ENCODE measurements at places on chromosomes 2 and 18.
A peak's percentile ranks its signal among the peaks of the same experiment; 100 is the strongest.

DNA sequence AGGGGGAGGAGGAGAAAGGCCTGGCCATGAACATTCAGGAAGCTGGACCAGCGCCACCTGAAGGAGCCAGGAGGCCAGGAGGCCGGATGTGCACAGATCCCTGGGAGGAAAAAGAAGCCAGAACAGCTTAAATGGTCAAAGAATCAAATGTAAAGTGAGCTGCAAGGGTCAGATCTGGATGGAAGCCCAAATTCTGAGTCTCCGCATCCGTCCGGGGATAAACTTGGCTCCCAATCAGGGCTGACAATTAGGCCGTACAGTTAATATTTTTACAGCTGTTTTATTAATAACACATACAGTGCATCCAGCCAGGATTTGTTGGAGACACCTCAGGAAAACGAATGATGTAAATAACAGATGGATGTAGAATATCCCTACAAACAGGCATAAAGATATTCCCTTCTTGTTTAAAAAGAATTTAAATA is 495.1 kb upstream of the TCF4 start:
- DNase-seq, result no peak

DNA sequence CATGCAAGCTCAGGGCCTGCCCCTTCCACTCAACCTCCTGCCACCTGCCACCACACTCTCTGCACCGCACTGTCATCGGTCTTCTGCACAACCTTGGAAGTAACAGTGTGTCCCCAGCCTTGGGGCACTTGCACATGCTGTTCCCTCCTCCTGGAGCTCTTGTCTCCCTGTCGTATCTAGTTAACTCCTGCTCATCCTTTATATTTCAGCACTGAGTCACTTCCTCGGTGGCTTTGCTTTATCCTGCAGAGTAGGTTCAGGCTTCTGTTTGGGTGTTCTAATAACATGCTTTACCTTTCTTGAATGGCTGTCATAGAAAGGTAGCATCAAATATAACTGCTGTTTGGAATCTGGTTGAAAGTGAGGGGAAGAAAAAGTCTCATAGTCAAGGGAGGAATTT is 25.3 kb downstream of the PAX8 start:
- DNase-seq, result no peak

GRCh38 chr2:26224095-26224494 is 20.3 kb downstream of the HADHA start:
- no peak for DNase-seq

GRCh38 chr2:4693266-4693665 is 989.9 kb downstream of the DCDC2C start:
- no peak for DNase-seq

GRCh38 chr2:1234731-1235308 is 178.4 kb upstream of the TPO start:
- DNase-seq, result no peak

- no peak for DNase-seq
These were observed 17.1 kb downstream of the ANKRD44 start for GRCh38 chr2:197293252-197294007.

- no peak for DNase-seq
These were observed 56.5 kb downstream of the TPGS2 start for GRCh38 chr18:36772241-36772723.

DNA sequence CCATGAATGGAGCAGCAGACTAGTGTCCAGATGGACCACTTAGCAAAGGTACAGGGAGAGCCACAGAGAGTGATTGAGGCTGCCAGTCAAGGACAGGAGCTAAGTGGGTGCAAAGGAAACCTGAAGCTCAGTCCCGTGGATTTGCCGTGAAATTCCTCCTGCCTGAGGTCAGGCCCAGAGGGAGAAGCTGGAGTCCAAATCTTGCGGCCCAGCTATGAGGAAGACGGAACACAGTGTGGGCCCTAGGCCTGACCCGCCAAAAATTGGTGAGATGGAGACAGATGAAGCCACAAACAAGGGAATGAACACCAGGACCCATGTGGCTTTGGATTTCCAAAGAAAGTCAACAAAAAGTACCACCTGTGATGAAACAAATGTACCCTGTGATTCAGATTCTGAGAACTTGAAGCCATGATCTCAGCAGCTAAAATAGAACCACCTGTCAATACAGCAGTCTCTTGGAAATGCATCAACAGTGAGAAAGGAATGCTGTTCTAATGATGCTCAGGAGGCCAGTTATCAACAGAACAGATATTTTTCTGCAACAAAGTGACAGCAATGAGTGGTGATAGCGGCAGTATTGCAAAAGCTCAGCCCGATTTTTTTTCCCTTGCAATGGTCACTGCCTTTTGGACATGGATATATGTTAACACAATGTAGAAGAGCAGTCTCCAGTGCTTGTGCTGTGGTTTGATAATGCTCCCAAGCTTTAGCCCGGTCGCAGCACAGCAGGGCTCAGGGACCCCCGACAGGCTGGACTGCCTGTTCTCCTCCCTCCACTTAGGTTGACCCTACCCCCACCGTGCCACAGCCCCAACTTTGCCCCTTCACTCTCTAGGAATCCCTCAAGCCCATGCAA is 10.7 kb downstream of the COL6A3 start:
- no peak for DNase-seq

DNA sequence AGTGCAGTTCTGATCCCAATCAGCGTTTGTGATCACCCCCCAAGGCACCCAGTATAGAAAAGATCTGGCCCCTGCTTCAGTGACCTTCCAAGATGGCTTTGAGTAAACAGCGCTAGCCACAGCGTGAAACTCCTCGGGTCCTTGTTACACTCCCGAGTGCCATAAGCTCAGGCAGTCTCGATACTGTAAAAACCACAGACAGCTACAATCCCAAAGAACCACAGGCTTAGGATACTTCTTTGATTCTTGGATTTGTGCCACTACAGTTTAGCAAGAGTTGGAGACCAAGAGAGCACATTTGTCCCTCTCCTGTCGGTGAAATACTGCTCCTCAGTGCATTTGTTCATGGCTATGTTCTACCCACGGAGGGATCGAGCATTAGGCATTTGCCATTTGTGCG is 352.5 kb upstream of the ZNF521 start:
- DNase-seq, result no peak

- no peak for DNase-seq
These were observed 86.4 kb downstream of the NCOA1 start for GRCh38 chr2:24577481-24577880.

- DNase-seq, result no peak
These were observed 95.2 kb upstream of the GULP1 start for GRCh38 chr2:188196343-188197008.

DNA sequence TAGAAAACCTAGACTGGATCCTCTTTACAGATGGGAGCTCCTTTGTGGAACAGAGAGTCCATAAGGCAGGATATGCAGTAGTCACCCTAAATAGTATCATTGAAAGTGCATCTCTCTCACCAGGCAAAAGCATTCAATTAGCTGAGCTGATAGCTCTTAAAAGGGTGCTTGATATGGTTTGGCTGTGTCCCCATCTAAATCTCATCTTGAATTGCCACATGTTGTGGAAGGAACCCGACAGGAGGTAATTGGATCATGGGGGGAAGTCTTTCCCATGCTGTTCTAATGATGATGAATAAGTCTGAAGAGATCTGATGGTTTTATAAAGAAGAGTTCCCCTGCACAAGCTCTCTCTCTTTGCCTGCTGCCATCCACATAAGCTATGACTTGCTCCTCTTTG is 96.2 kb upstream of the RMP24 start:
- no peak for DNase-seq

DNA sequence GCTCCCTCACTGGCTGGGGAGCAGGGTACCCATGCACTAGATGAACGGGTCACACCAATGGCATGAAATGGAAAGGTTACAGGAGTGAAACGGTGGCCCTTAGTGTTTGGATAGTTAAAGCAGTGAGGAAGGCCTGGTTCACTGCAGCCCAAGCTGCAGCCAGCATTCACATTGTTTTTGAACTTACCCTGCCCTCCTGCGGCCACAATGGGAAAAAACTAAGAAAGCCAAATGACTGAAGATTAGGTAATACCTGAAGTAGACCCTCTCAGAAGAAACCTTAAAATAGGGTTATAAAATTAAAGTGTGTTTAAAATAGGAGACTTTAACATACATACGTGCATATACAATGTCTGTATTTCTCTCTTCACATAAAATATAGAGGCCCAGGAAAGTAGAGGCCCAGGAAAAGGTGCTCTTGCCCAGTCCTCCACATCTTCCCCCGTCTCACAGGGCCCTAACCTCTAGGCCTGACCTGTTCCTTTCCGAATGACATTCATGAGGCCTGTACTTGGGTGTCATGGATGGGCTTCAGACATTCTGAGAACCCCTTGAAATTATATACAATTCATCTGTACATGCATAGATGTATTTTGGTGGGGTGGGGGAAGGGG is 33.3 kb downstream of the DOK1 start:
- DNase-seq, result peak; percentile 44

GRCh38 chr2:50584185-50584584 is 447.7 kb downstream of the NRXN1 start:
- no peak for DNase-seq

- DNase-seq, result no peak
These were observed 30.2 kb downstream of the RBM45 start for GRCh38 chr2:178142274-178143065.

DNA sequence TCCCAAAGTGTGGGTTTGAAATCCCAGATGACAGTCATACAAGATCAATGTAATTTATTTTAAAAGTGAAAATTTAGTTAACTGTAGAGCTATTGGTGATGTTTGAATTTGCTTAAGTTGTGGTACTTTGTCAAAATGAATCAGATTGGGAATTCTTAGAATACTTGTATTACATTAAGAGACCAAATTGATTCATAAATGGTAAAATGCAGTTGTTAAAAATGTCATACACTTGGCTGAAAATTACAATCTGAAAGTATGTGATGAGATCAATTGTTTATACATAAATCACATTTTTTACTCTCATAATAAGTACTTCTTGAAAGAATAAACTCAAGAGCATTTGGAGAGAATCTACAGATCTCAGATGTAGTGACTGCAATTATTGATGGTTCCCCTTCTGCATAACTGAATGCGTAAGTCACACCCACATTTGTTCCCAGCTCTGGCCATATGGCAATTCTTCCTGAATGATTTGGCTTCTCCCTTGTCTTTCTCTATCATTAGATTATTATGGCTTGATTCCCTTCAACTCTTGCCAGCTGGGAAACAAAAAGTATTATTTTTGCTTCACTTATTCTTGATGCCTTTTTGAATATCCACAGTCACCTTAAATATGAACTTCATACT is 558.5 kb downstream of the CPS1 start:
- no peak for DNase-seq

DNA sequence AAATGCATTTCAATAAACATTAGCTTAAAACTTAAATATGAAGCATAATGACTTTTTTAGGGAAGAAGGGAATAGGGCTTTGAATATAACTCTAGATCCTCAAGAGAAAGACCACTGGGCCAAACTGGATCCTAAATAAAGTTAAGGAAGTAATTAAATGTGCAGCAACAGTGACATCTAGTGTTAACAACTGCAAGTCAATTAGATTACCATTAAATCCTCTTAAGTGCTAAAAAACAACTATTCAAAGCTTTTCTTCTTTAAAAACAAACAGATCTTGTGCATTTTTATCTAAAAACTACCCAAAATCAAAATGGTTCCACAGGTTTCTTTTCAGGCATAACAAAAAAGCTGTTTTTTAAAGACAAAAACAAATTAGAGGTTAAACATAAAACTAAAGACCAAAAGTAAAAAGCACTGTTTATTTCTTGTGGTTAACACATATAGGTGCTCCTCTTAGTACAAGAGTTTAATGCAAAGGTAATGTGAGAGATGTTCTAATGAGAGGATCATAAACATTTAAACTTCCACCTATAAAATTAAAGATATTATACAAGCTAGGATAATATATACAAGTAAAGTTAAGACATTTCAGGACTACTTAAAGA is 111.4 kb downstream of the THADA start:
- no peak for DNase-seq

GRCh38 chr18:72555101-72555500 is 11.0 kb upstream of the CBLN2 start:
- no peak for DNase-seq

DNA sequence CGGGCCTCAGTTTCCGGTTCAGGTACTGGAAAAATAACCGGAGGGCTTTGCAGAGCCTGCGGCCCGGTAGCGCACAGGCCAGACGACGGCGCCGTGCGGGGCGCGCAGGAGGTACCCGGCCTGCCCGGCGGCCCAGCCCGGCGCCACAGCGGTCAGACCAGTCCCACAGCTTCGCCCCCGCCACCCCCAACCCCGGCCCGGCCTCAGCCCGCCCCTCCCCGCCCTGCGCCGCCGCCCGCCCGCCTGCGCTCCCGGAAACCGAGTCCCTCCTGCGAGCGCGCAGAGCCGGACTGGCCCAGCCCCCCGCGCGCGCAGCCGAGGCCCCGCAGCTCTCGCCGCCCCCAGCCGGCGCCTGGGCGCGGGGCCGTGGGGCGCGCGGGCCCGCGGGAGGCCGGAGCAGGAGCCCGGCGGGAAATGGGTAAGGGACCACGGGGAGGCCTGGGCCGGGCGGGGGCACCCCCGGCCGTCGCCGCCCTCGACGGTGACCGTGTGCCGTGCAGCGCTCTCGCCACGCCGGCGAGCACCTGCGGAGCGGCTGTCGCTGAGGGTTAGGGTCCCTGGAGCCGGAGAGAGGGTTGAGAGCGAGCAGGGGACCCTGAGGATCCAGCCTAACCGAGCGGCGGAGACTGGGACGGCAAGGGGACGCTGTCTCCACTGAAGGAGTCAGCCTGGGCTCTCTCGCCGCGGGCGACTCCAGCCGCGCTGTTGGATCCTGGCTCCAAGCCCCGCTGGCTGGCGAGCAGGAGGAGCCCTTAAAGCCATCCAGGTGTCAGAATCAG is 16.5 kb upstream of the PSD4 start:
- no peak for DNase-seq

DNA sequence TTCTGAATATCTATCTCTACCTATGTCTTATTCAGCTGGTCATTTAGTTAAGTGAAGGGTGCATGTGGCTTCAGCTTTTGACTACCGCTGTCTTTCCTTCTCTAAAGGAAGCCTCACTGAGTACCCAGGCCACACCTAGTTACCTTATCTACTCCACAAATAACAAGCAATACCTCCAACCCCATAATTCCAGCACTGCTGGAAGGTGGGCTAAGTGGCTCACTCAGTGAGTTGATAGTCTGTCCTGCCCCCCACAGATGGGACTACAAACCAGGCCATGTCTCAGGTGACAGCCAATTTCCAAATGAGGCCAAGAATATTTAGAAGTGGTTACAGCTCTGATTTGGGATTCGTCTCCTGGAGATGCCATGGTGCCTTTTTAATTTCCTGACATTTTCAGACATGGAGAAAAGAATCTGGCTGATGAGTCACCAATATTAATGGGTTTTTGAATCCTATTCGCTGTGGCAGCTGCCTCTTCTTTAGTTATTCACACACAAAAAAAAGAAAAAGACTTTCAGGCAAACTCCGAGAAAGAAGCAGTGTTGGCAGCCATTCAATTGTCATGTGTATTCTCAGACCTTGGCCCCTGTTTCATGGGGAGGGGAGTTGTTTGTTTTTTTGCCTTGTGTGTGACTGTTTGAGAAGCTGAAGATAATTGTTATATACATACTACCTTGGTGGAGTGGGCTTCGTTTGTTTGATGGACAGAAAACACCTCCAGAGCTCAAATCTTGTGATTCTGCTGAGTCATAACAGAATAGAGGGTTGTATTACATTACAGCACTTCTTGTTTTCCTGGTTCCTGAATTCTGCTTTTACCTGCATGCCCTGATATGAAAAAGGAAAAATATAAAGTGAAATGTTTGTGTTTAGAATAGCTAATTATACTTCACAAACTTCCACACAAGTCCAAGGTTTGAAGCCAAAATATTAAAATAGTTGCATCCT is 64.2 kb downstream of the SCG2 start:
- DNase-seq, result no peak

GRCh38 chr2:113211226-113212105 is 37.7 kb downstream of the PSD4 start:
- no peak for DNase-seq
